ENCODE measurements at places on chromosomes 7 and 10.

GRCh38 chr10:129126982-129127381 is 340.1 kb upstream of the MGMT start:
- no peak for DNase-seq

GRCh38 chr10:70925377-70926225 is 37.2 kb upstream of the PCBD1 start:
- DNase-seq, result peak; percentile 47

DNA sequence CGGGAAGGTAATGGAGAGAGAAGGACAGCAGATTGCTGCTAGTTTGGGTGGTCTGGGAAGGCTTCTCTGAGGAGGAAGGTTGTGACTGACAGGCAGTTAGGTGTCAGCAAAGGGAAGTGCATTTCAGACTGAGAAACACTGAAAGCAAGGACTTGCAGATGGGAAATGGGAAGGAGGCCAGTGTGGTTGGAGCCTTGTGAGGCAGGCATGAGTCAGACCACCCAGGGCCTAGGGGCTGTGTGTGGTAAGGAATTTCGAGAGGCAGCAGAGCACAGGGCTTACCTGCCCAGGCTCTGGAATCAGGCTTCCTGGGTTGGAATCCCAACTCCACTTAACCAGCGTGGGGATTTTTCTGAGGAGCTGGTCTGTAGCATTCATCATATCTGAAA is 53.5 kb downstream of the NRF1 start:
- peak; percentile 56 for DNase-seq

GRCh38 chr10:125538947-125539731 is 143.8 kb downstream of the TEX36 start:
- no peak for DNase-seq

GRCh38 chr10:106904209-106904608 is 260.3 kb downstream of the SORCS1 start:
- DNase-seq, result no peak

DNA sequence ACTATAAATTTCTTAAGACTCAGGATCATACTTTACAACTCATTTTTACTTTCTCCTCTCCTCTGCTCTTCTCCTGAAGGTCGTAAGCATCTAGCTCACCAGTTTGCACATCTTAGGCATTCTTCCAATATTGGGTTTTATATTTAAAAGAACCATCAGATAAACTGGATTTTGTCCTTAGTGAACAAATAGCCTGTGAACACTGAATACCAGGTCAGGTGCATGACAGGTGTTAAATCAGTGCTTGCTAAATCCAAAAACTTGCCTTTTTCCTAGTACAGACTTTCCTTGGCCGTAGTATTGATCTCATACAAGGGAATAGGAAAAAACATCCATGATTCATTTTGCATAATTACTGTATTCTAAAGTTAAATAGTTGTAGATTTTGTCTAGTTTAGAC is 53.0 kb downstream of the ARMC3 start:
- DNase-seq, result no peak

All from KBM-7 (cell line).